Stimulated activated CD8-positive, alpha-beta memory T cell treated with anti-CD3 and anti-CD28 coated beads, Interleukin-7, amount 100 ng/mL, for 1 hour (primary cell): ENCODE measurements at places on chromosomes 12 and 14.
A peak's percentile ranks its signal among the peaks of the same experiment; 100 is the strongest.

- DNase-seq: no peak
Measured at GRCh38 chr12:120586206-120586605, 5.0 kb upstream of the POP5 start.

GRCh38 chr12:111034083-111034885 is 113.9 kb upstream of the MYL2 start:
- no peak for DNase-seq

DNA sequence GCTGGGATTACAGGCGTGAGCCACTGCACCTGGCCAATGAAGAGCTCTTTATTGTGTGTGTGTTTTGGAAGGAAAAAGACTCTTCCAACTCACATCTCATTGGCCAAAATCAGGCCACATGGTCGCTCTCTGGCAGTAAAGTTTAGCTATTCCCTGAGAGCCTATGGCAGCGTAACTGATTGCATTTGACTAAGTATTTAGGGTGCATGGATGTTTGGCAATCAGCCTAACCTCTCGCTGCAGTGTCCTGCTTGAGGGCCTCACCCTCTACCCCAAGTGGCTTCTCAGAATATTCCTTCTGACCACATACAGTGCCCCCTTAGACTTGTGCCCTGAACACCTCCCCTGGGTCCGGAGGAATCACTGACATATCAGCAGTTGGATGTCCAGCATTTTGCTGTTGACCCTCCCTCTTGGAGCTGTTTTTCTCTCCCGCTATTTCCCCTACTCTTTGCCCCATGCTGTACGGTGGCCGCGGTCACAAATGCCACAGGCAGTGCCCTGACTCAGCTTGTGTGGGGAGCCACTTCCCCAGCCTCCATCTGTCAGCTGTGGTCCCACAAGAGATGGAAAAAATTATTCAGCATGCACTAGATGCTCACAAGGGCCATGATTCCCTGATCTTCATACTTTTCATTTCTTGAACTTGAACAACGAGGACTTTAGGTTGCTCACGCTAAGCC is 9.5 kb downstream of the PHETA1 start:
- no peak for DNase-seq

DNA sequence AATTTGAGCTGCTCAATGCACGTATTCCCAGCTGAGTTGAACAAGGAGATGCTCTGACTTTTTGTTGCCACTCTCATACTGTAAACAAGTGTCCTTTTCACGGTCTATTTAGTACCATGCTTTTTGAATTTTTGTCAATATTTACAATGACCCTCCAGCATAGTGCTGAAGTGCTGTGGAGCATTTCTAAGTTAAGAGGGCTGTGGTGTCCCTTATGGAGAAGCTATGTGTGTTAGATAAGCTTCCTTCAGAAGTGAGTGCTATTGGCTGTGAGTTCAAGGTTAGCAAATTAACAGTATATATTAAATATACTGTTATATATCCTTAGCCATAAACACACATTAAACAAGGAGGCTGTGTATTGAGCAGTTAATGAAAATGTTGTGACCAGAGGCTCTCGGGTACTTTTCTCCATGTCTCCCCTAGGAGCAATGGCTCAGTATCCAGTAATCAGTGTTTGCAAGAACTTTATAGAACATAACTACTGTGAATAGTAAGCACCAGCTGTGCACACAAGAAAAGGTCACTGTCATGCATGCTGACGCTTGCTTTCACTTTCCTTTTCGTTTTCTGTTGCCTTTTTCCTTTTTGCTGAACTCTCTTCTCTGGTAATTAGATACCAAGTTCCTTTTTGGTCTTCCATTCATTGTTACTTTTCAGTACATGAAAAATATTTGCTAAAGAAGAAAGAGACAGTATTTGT is 187.2 kb upstream of the NEDD1 start:
- no peak for DNase-seq

DNA sequence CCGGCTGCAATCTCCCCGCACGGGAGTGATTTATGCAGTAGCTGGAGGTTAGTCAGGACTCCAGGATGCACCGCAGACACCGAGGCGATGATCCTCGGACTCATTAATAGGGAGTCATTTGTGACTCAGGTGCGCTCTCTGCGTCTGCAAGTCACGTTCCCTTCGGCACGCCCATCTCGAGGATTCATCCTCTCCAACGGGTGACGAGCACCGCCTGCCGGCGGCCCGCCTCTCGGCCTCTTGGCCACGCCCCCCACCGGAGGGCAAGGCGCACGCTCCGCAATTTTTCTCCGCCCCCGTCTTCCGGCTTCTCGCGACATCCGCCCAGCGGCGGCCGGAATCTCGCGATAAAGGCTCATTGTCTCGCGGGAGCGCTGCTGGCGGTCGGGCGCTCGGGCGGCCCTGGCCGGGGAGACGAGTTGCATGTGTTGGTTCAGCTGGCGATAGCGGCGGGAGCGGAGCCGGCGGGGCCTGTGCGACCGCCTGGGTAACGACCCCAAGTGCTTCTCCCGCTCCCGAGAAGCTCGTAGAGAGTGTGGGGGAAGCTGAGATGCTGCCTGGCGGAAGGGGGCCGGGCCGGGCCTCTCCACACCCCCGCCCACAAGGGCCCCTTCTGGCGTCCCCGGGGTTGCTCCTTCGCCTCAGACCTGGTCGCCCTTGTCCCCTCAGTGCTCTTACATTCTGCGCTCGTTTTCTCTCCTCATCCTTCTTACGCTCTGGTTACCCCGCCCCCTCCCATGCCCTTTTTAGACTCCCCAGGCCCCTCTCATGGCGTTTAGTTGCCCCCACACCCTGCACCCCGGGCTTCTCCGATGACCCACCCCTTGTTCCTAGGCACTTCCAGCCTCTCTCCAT is at the start of gene DENR:
DENR (plus strand) TSS at position 361 of the 855 bp plus-strand sequence. CDS start 878 bp downstream, outside the sequence.
- DNase-seq: peak; percentile 99
